ENCODE measurements at places on chromosomes 16 and 17.

DNA sequence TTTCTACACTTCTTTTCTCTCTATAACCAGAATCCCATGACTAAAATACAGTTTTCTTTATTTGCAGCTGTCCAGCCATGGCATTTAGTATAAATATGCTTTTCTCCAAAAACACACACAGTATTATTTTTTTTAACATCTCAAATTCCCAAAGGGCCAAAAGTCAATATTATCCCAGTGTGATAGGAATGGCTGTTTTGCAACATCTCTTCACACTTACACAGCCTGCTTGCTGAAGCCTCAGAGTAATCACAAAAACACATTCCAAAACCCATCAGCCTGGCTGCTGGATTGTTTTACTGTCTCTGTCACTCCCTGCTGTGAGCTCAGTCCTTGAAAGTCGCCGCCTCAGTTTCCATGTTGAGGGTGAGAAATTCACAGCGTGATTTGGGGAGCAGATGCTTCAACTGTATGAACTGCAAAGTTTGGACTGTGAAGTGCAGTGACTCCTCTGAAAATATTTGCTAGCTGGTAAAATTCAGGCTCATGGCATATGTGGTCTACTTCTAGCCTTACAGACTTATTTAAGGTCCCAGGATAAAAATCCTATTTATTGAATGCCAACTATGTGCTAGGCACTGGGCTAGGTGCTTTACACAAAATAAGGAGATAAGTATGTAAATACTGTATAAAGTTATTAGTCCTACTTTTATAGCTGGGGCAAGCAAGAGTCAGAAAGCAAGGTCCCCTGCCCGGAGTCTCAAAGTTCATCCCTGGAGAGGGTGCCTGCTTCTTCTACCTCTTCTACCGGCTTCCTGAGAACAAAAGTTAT, 116.5 kb downstream of the SOCS1 start:
- no peak for DNase-seq

GRCh38 chr17:63041722-63042121, 75.7 kb downstream of the TANC2 start:
- DNase-seq = no peak

- DNase-seq = no peak
Observed at GRCh38 chr17:81040791-81041337, 5.9 kb downstream of the BAIAP2 start.

GRCh38 chr16:50568187-50568815, 20.1 kb downstream of the NKD1 start:
- no peak for DNase-seq

DNA sequence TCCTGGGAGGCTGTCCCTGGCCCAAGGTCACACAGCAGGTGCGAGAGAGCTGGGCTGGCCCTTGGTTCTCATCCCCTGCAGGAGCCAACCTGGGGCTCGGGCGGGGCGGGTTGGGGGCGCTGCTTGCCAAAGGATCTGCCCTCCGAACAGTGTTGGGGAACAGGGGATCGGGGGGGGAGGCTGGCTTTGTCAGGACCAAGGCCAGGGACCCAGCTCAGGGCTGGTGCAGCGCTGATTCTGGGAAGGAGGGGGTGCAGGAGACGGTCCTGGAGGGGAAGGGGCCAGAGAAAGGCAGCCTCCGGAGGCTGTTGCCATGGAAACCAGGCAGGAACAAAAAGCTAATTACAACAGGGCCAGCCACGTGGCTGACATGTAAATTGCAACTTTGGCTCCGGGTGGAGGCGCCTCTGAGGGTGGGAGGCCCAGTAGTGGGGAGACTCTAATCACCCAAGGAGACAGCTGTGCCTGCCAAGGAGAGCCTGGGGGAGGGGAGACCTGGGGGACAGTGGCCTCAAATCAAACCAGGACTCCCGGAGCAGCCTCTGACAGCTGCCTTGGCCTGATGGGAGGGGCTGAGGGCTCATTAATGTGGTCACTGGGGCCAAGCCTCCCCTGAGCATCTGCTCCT, 1.3 kb downstream of the TUBB3 start:
- no peak for DNase-seq

- no peak for DNase-seq
Observed at GRCh38 chr16:19242987-19243575, 42.5 kb upstream of the CLEC19A start.

- DNase-seq = no peak
Observed at GRCh38 chr16:81526935-81527334, 82.3 kb downstream of the CMIP start.

DNA sequence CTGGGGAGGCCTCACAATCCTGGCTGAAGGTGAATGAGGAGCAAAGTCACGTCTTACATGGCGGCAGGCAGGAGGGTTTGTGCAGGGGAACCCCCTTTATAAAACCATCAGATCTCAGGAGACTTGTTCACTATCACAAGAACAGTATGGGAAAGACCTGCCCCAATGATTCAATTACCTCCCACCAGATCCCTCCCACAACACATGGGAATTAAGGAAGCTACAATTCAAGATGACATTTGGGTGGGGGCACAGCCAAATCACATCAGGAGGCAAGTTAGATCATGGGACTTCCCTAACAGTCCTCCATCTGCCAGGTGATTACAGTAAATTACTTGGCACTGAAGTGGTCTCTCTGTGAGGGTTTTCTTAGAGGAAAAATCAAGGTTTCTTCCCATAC, 5.3 kb downstream of the TMEM114 start:
- no peak for DNase-seq

DNA sequence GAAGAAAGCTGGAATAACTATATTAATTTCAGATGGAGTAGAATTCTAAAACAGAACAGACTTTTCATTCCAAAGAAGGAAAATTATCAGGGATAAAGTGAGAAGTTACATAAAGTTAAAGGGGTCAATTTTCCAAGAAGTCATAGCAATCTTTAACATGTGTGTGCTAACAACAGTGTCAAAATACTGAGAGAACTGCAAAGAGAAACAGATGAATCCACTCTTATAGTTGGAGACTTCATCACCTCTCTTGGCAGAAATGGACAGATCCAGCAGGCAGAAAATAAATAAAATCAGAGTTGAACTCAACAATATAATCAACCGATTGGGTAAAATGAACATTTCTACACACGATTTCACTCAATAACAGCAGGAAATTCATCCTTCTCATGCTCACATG, 5.4 kb downstream of the ABCA9 start:
- no peak for DNase-seq

- no peak for DNase-seq
Observed at GRCh38 chr17:81395600-81396277, 482 bp downstream of the BAHCC1 start.

- DNase-seq = no peak
Observed at GRCh38 chr17:14547556-14547955, 246.7 kb downstream of the HS3ST3B1 start.

DNA sequence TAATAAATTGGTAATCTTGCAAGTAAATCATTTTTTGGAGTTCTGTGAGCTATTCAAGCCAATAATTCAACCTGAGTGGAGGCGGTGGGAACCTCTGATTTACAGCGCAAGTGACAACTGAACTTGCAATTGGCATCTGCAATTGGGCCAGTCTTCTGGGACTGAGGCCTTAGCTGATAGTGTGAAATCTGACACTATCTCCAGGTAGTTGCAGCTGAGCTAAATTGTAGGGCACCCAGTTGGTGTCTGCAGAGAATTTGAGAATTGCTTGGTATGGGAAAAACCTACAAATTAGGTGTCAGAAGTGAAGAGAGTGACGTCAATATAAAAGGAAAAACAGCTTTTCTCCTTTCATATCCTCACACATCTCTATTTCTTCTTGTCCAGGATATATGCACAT, 1633.6 kb upstream of the GOT2 start:
- DNase-seq = no peak

DNA sequence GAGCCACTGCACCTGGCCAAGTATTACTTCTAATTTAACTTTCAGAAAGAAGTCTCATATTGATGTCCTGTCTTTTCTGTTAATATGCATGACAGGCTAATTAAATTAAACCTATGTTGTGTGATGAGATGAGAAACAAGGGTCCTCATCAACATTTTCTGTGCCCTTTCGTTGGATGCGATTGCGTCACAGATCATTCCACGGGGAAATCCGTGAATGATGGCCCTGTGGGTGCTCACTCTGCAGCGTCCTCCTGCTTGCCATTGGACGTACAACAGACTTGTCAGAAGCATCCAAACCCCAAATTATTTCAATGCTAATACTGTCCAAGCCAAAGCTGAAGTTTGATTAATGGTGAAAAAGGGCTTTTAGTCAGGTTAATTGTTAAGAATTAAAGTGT, 197.0 kb downstream of the MRTFB start:
- DNase-seq = no peak

DNA sequence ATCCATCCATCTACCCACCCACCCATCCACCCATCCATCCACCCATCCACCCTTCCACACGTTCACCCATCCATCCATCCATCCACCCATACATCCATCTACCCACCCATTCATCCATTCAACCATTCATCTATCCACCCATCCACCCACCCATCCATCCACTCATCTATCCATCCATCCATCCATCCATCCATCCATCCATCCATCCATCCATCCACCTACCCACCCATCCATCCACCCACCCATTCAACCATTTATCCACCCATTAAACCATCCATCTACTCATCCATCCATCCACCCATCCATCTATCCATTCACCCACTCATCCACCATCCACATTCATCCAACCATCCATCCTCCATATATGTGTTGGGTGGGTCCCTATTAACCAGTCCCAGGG, 26.2 kb upstream of the RPTOR start:
- DNase-seq = no peak

GRCh38 chr17:80527016-80527645, 17.5 kb upstream of the RPTOR start:
- no peak for DNase-seq

- DNase-seq = no peak
Observed at GRCh38 chr17:79066963-79067362, 7.7 kb upstream of the ENGASE start.

- no peak for DNase-seq
Observed at GRCh38 chr16:75718452-75718851, 7.8 kb downstream of the CPHXL start.

- DNase-seq = no peak
Observed at GRCh38 chr16:80986557-80986956, 20.1 kb downstream of the CMC2 start.

- DNase-seq = no peak
Observed at GRCh38 chr17:21249920-21250703, 3.1 kb downstream of the NATD1 start.

- DNase-seq = no peak
Observed at GRCh38 chr17:58277107-58277801, 3.5 kb downstream of the MPO start.

DNA sequence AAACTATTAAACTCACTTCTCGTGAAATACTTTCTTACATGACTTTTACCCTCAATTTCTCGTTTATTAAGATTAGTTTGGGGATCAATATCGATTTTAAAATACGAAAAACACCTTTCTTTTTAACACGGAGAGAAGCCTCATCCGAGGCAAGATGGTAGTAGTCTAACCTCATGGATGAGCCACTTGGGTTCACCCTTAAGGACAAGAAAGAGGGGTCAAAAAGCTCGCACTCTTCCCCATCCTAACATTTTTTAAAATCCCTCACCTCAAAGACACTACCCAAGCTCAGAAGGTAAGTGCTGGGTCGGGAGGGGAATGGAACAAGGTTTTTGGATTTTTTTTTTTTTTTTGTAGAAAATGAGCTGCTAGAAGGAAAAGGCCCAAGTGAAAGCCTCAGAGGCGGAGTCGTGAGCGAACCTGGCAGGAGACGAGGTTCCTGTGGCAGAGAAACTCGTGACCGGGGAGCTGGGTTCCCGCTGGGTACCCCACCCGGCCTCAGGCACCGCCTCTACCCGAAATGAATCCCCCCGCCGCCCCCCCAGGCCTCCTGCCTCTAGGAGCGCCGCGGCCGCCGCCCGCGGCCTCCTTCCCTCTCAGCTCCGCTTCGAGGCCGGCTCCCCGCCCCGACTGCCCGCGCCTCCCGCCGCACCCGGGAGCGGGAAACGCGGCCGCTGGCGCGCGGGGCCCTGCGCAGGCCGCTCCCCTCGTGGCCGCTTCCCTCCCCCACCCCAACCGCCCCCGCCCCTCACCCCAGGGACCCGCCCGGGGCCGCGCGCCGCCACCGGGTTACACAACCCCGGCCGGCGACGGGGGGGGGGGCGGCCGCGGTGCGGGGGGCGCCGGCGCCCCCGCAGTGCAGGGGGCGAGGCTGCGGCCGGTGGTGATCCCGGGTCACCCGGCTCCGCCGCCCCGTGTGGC, 1.6 kb downstream of the NUFIP2 start:
- DNase-seq = peak; percentile 65

DNA sequence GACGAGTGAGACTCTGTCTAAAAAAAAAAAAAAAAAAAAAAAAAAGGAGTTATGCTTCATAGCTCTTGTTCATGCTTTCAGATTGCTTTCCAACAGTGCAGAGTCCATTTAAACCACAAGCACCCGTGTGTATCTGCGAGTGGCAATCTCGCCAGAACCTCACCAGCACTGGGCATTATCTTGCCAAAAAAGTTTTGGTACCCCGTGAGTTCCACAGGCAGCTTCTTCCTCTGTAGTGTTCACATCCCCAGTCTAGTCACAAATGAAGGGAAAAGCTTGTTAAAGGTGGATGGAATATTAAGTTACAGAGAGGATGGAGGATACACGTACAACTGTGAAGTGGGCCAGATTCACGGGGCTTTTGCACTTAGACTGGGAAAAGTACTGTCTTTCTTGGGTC, 33.5 kb downstream of the WSB1 start:
- DNase-seq = no peak

- DNase-seq = no peak
Observed at GRCh38 chr17:7611635-7612293, 2.9 kb downstream of the FXR2 start.

DNA sequence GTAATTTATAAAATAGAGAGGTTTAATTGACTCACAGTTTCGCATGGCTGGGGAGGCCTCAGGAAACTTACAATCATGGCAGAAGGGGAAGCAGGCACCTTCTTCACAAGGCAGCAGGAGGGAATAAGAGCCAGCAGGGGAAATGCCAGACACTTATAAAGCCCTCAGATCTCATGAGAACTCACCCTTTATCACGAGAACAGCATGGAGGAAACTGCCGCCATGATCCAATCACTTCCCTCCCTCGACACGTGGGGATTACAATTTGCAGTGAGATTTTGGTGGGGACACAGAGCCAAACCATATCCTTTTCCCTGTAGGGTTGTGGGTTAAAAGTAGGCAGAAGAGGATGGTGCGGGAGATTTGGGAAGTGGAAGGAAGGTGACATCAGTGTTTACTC, 101.4 kb downstream of the BMERB1 start:
- no peak for DNase-seq

DNA sequence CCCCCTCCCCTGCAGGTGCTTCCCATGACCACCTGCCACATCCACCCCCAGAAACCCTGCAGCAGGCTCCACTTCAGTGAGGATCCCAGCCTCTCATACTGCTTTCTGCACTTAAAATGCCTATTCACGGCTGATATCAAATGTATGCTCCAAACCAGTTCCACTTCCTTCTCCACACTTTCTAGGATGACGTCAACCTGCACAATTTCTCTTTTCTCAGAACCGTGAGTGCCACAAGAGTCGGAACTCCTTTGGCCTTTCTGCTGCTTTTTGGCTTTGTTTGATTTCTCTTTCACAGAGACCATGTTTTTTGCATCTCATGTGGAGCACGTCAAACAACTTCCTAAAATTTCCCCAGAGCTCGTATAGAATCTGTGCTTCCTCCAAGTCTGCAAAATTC, 378.8 kb upstream of the TNRC6C start:
- DNase-seq = no peak

Measured in pancreas (tissue), 10 donors.